ENCODE measurements at places on chromosomes 6 and 20.

- DNase-seq = no peak
Measured at GRCh38 chr6:3307436-3307835, 48.7 kb downstream of the PSMG4 start.

- no peak for DNase-seq
Measured at GRCh38 chr20:48608756-48609155, 219.0 kb downstream of the PREX1 start.

GRCh38 chr6:3625980-3626563 is 125.4 kb downstream of the PXDC1 start:
- no peak for DNase-seq

- DNase-seq = no peak
Measured at GRCh38 chr20:49346682-49347081, 68.8 kb upstream of the ZNFX1 start.

- DNase-seq = no peak
Measured at GRCh38 chr20:15455279-15455678, 1117.9 kb upstream of the FLRT3 start.

DNA sequence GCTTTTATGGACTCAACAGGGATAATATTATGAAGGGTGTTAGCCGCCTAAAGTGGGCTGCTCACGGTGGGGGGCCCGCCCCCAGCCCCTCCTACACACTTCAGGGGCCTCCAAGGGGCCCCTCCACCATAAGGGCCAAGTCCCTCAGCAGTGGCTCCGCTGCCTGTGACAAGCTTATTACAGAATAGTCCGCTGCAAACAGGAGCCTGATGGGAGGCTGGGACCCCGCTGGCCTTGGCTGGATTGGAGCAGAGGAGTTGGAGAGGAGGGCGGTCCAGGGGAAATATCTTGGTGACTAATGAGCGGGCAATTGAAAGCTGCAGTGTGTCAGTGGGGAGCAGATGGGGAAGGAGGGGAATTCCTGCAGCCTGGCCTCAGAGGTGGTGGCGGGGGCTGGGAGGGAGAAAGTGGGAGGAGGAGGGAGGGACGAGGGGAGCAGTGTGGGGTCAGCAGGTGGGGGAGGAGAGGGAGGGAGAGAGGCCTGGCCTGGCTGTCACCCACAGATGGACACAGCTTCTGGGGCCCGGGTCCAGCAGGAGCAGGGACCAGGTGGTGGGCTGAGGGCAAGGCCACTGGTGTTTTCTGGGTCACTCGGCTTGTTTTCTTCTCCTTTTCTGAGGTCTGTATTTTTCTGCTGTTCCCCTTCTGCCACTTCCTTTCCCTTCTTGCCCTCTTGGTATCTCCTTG is 57.6 kb upstream of the FOXP4 start:
- DNase-seq = no peak
